ENCODE measurements at places on chromosomes 1 and 21.

DNA sequence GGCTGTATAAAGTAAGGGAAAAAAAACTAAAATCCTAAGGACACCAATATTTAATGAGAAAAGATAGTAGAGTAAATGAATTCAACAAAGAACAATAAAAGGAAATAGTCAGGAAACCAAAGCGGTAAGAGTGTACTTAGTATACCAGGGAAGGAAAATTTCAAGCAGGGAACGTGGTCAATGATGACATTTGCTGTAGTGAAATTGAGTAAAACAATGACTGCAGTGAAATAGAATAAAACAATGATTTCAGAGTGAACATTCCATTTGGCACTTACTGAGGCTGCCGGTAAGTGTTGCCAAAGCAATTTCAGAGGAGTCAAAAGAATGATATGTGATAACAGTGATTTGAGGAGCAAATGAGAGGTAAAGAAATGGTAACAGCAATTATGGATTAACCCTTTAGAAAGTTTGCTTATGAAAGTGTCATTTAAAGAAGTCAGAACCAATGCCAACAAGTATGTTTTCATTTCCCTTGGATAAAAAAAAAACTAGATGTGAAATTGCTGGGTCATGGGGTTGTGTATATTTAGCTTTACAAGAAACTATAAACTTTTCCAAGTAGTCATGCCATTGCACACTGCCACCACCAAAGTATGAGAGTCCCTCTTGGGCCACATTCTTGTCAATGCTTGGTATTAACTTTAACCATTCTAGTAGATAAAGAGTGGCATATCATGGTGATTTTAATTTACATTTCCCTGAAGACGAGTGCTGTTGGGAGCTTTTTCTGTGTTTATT, 50.5 kb downstream of the VCAM1 start:
- no peak for DNase-seq

- DNase-seq = peak; percentile 87
Observed at GRCh38 chr1:66335859-66336640, 197.9 kb upstream of the SGIP1 start.

- no peak for DNase-seq
Observed at GRCh38 chr1:68174738-68175113, 57.6 kb downstream of the WLS start.

DNA sequence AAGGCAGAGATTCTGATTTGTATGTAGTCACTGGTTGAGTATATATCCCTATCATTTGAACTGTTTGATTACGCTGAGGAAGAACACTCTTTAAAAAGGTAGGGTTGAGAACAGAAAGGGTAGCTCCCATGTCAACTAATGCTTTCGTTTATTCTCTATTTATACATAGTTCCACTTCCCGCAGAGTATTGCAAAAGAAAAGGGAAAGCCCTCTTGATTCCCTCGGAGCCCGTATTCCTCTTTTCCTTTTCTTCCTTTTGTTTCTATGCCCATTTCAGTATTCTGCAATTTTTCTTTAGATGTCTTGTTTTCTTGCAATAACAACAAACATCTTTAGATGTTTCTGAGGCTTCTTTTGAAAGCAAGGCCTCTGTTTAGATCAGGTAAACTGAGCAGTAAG, 78.2 kb downstream of the DNTTIP2 start:
- no peak for DNase-seq

DNA sequence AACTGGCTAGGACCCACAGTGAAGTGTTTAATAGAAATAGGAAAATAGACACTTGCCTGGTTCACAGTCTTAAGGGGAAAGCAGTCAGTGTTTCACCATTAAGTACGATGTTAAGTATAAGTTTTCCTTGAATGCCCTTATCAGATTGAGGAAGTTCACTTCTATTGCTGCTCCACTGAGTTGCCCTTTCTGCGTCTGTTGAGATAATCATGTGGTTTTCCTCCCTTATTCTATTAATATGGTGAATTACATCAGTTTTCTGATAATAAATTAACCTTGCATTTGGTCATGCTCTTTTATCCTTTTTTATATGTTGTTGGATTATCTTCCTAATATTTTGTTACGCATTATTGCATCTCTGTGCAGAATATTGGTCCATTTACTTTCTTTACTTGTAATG, 21.4 kb downstream of the UTS2 start:
- no peak for DNase-seq

GRCh38 chr1:204502241-204502640, 7.6 kb upstream of the PIK3C2B start:
- DNase-seq = no peak

- DNase-seq = no peak
Observed at GRCh38 chr1:7379441-7379971, 391.6 kb upstream of the VAMP3 start.

DNA sequence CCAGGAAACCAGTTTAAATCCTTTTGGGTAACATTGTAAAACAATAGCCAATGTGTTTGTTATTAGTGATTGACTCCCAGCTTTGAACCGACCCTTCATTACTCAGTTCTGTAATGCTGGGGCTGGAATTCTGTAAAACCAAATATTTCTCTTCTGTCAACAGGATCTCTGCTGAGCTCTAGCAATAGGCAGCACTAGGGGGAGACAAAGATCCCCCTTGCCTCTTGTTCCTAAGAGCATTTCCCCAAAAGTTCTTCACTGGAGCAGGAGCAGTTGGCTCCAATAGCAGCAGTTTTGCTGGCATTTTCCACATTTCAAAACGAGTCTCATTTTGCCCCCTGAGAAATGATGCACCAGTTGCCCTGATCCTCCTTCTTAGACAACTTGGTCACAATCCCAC, 1671.1 kb downstream of the MRPL39 start:
- DNase-seq = no peak

- DNase-seq = no peak
Observed at GRCh38 chr1:180096584-180097325, 57.9 kb upstream of the QSOX1 start.

DNA sequence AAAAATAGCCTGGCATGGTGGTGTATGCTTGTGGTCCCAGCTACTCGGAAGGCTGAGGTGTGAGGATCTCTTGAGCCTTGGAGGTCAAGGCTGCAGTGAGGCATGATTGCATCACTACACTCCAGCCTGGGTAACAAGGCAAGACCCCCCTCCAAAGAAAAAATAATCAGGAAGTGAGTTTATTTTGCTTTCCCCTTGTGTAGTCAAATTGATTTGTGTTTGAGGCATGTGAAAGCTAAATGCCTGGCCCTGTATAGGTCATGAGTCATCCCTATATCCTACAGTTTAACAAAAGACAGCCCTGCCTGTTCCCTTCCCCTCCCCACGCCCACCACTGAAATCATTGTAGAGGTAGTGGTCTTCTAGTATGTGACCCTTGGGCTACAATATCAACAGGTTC, 241.4 kb upstream of the JUN start:
- no peak for DNase-seq

GRCh38 chr1:230728710-230729392, 14.9 kb upstream of the AGT start:
- DNase-seq = no peak

DNA sequence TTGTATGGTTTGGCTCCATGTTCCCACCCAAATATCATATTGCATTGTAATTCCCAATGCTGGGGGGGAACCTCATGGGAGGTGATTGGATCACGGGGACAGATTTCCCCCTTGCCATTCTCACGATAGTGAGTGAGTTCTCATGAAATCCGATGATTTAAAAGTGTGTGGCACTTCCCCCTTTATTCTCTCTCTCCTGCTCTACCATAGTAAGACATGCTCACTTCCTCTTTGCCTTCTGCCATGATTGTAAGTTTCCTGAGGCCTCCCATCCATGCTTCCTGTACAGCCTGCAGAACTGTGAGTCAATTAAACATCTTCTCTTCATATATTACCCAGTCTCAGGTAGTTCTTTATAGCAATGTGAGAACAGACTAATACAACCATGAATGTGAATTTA, 211.6 kb upstream of the NR5A2 start:
- DNase-seq = no peak

DNA sequence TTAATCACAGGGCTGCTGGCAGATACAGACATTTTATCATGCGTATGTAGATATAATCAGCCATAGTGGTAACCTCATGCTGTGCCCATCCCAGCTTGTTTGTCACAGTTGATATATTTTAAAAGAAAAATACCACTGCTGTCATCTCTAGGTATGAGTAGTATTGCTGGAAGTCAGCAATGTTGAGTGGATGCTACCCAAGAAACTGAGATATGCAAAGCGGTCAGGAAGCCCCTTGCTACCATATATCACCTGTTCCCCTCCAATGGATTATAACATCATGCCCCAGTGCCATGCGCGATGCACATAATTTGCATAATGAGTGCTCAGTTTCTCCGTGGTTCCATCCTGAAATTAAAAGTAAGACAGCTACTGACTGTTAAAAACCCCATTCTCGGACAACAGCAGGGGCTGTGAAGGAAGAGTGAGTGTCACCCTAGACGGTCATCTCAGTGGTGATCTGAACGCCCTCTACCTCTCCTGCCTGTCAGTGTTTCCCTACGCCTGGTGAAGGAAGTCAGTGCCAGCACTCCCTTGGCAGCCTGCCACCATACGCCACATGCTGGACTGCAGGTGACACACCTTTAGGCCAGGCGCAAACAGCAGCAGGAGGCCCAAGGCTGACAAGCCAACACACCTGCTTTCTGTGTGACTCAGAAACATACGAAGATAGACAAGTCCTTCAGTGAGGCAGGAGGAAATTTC, 2.7 kb downstream of the IL10RB start:
- peak; percentile 42 for DNase-seq

- no peak for DNase-seq
Observed at GRCh38 chr21:27250366-27250765, 283.5 kb upstream of the ADAMTS5 start.

DNA sequence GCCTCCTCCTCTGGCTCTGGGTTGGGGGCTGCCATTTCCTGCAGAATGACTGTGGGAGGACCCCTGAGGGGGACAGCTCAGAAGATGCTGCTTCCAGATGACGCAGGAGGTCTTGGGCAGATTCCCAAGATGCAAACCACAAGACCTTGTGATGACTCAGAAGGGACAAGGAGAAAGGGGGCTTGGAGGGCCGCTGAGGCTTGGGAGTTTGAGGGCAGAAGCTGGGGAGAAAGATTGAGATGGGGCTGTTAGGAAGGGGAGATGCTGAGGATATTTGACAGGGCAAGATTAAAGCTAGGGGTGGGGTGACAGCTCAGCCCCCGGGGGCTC, 7.5 kb downstream of the PTPRU start:
- DNase-seq = no peak

- no peak for DNase-seq
Observed at GRCh38 chr1:186057086-186057485, 318.0 kb downstream of the TPR start.

DNA sequence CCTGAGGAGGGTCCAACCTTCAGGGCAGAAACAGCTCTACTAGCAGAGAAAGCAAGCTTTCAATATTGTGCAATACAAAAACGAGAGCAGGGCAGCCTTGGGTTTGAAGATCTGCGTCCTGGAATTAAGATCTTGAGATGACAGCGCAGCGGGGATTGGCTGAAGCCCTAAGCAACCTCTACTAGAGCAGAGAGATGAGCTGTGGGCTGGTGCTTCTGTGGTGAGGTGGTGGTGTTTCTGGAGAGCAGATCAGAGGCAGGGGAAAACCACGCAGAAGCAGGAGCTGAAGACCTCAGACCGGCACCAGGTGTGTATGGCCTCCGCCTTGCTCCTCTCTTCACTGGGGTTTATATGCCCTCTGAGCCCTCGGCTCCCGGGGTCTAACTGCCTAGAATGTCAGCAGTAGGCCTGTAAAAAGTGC, 12.5 kb downstream of the TRAF3IP3 start:
- peak; percentile 81 for DNase-seq

GRCh38 chr21:45001134-45002095, 61.6 kb downstream of the SLX9 start:
- DNase-seq = no peak

DNA sequence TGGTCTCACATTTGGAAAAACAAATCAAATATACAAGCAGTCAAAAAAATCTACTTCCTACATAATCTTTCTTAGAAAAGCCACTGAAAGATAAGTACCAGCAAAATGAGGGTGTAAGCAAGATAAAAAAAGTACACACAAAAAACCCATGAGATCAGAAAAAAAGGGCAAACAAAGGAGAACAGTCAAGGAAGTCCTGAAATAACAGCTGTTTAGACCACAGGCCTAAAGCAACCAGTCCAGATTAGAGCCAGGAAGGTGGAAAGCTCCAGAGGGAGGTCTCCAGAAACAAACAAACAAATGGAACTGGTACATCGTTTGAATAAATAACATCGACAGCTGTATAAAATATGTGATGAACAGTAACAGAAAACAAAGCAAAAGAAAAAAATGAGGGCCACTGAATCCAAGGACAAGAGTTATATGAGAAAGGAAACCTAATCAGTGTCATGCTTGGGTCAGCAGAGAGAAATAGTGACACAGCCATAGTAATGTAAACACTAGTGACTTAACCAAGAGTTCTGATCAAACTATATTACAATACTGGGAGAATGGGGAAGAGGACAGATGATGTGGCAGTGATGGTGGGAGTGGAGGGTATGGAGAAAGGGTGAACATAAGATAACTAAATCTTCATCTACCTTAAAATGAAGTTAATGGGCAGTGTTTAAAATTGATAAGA, 67.5 kb downstream of the NVL start:
- no peak for DNase-seq

- no peak for DNase-seq
Observed at GRCh38 chr1:11071463-11072215, 11.8 kb upstream of the SRM start.

DNA sequence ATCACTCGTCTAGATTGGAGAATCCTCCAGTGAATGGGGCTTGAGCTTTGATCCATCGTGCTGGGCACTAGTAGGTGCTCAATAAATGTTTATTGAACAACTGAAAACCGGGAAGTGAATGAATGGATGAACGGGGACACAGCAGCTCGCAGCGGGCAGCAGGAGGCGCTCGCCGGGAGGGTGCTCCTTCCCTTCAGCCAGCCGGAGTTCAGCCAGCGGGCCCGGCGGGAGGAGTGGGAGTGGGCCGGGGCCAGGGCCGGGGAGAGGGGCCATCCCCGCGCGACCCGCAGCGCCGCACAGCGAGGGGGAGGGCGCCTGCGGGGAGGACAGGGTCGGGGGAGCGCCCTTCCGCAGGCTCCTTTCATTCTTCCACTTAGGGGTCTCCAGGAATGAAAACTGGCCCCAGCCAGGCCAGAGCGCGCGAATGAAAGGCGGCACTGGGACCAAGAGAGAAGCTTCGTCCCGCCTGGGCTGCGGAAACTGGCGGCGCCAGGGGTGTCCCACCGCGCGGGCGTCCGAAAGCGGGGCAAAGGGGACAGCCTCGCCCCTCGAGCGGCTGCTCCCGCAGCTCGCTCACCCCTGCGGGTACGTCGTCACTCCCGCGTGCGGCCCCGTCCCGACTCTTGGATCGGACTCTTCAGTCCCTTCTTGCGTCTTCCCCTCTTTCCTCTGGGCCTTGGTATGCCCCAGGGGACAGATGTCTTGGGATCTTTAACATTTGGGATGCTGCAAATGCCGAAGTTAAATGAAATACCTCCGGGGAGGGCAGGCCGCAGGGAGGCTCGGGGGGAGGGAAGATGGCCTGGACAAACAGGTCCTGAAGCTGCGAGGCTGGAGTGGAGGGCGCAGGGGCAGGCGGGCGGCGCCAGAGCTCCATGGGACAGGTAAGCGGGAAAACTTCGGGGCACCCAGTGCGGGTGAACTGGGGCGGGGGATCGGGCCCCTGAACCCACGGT, 3.6 kb upstream of the INAVA start:
- DNase-seq = no peak

GRCh38 chr1:244163861-244164510, 112.9 kb downstream of the ZBTB18 start:
- no peak for DNase-seq

- DNase-seq = no peak
Observed at GRCh38 chr1:10958614-10959013, 53.8 kb upstream of the TARDBP start.

Measured in CD4-positive, alpha-beta T cell treated with Interleukin-1 beta for 1 hour (primary cell).